Neuronal stem cell (in vitro differentiated cells): ENCODE measurements at places on chromosomes 4 and X.

GRCh38 chr4:147524601-147525000 lies 43.7 kb downstream of the EDNRA start:
- DNase-seq, result no peak

- DNase-seq, result no peak
These were observed 1.7 kb downstream of the GPRIN3 start for GRCh38 chr4:89305712-89306437.

GRCh38 chrX:18861511-18861910 lies 122.4 kb downstream of the PHKA2 start:
- DNase-seq, result no peak

- DNase-seq, result no peak
These were observed 60.6 kb downstream of the LIMCH1 start for GRCh38 chr4:41598580-41598979.

- DNase-seq, result peak; percentile 37
These were observed 190.5 kb downstream of the RRAGB start for GRCh38 chrX:55907968-55908607.

- no peak for DNase-seq
These were observed 245.0 kb upstream of the IGFBP7 start for GRCh38 chr4:57355101-57355665.

DNA sequence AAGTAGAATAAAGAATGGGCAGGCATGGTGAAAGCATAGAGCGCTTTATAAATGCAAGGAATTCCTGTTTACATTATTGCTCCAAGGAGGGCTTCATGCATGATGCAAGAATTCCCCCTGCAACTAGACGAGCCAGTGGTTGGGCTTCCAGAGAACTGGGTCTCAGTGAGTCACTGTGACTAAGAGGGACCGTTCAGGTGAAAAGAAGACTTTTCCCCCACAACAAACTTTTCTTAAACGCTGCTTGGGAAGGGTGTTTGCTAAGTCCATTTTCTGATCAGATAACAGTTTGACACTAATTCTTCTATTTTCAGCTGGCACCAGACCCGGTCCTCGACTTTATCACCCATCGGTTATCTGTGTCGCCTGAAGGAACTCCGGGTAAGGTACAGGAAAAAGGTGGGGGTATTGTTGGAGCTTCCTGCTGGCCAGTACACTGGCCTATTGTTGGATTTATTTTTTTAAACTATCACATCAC lies 40.1 kb downstream of the LDB2 start:
- DNase-seq, result no peak

GRCh38 chr4:7172946-7173345 lies 19.4 kb upstream of the SORCS2 start:
- DNase-seq, result no peak

- no peak for DNase-seq
These were observed 312.1 kb upstream of the GATB start for GRCh38 chr4:152072906-152073305.

- DNase-seq, result no peak
These were observed 829.3 kb upstream of the LCORL start for GRCh38 chr4:18850867-18851266.

DNA sequence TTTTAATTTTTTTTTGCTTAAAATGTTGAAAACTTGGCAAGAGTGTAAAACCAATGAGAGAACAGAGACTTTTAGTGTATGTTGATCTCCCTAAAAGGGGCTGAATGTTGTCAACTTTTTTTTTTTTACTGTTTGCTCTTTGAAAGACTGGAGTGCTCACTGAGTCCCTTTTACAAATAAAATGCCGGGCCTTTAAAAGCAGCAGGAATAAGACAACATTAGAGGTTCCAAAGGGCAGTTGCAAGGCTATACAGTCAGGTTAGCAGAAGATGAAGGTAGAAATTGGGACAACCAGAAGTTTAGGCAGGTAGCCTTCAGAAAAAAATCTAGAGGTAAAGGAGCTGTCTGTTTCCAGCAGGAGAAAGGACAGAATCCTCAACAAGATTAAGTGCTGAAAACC lies 132.5 kb upstream of the HTR2C start:
- no peak for DNase-seq

GRCh38 chr4:103405415-103405814 lies 207.3 kb upstream of the CENPE start:
- DNase-seq, result no peak

GRCh38 chr4:110310795-110311194 lies 112.4 kb upstream of the ELOVL6 start:
- no peak for DNase-seq

DNA sequence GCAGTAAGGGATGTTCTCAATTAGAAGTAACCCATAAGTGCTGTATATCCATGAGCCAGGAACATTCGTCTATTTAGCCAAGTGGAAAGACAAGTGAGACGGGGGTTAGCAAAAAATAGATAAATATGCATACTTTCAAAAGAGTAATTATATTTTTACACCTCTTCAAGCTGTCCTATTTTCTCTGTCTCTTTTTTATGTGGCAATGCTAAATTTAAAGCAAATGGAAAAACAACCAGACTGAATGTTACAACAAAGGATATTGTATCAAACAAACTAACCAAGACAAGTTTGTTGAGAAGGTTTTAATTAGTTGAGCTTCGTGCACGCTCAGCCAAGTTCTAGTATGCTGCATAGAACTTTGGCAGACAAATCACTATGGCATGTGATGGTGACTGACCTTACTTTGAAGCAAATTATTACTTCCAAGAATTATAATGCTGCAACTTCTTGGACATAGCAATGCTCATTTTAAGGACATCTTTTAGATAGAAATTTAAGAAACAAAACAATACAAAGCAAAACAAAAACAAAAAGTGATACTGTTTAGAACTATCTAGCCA lies 61.4 kb upstream of the TMEM150C start:
- DNase-seq, result no peak

GRCh38 chr4:110619463-110620247 lies 3.2 kb downstream of the PITX2 start:
- peak; percentile 57 for DNase-seq

DNA sequence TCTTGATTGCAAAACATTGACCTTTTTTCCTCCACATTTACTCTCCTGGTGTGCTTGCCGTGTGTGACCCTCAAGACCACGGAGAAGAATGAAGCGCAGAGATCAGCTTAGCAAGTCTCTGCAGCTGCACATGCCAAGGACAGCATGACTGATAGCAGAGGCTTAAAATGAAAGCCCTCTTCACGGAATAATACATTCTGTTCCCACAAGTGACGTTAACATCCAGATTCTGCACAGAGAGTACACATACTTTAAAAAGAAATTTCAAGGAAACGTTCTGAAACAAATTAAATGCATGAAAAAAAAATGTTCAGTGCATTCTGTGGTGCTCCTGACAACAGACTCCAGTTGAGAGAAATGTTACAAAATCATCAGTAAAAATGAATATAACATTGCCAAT lies 60.9 kb downstream of the SLC7A11 start:
- no peak for DNase-seq

DNA sequence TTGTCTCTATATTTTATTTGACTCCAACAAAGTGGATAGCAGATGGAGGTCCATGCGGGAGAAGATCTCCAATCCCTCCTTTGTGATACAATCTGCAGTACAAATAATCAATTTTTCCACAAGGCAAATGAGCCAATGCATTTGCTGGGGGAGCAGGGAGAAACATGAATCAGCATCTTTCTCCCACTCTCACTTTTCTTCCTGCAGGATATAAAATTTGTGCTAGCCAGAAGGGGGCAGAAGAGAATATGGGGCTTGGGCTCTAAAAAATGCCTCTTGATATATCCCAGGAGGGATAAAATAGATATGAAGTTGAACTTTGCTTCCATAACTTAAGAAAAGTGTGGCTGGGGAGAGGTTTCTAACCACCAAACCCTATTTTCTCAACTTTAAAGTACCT lies 38.3 kb upstream of the CWH43 start:
- DNase-seq, result no peak
